ENCODE measurements at places on chromosomes 2 and 18.

DNA sequence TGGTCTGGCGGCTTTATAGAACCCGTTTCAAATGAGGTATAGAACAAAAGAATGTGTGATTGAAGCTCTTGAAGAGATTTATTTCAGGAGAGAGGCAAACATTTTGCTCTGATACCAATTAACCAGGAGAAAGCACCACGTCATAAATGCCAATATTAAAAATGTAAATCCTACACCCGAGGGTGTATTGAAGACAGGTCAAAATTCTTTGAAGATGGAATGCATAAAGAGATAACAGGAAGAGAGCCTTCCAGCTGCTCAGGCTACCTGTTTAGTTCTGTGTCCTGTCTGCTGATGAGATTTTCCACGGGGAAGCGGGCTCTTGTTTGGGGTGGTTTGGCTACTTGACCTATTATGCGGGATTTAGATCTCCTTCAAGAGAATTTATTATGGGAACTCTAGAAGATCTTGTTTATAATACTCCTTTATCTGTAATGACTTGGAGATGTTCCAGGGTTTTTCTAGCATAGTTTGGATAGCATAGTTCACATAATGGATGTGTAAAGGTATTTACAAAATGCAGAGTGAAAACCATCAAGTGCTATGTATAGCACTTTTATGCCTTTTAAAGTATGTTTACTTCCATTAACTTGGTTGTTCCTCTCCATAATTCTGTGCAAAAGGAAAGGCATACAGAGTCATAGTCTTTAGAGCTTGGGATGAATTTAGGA, 204.5 kb upstream of the SPRED2 start:
- no peak for DNase-seq

- no peak for DNase-seq
These were observed 87.8 kb upstream of the TMEM17 start for GRCh38 chr2:62593825-62594224.

GRCh38 chr2:172745636-172746035, 10.0 kb downstream of the RAPGEF4 start:
- no peak for DNase-seq

GRCh38 chr2:98524168-98524567, 79.5 kb downstream of the INPP4A start:
- DNase-seq, result no peak

GRCh38 chr2:11980809-11981208, 234.4 kb downstream of the LPIN1 start:
- no peak for DNase-seq

GRCh38 chr2:182616471-182617393, 99.3 kb upstream of the DNAJC10 start:
- no peak for DNase-seq

DNA sequence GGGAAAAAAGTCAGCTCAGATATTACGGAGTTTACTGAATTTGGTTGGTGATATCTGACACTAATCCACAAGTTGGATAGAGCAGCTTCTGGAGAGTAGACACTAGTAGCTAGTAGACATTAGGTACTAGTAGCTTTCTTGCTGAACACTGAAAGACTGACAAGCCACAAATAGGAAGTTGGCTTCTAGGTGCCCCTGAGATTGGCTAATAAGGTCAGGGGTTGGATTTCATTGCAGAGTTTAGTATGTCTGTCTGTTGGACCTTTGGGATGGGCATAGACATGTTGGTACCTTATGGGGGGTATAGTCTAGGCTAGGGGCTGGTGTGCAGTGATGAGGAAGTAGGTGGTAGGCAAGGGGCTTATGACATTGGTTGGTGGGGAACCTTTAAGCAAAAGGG, 164.9 kb upstream of the LRRTM1 start:
- no peak for DNase-seq

DNA sequence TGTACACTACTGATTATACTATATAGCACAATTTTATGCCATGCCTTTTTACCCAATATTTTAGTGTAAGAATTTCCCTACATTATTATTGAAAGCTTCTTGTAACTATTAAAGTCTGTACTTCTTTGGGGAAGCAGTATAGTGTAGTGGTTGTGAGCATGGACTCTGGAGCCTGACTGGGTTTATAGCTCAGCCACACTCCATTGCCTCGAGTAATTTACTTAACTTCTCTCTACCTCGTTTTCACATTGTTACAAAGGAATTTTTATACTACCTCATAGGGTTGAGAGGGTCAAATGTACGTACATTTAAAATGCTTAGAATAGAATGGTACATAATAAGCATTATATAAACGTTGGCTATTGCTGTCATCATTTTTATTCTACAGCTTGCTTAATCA, 139.2 kb downstream of the UBR3 start:
- DNase-seq, result peak; percentile 8

DNA sequence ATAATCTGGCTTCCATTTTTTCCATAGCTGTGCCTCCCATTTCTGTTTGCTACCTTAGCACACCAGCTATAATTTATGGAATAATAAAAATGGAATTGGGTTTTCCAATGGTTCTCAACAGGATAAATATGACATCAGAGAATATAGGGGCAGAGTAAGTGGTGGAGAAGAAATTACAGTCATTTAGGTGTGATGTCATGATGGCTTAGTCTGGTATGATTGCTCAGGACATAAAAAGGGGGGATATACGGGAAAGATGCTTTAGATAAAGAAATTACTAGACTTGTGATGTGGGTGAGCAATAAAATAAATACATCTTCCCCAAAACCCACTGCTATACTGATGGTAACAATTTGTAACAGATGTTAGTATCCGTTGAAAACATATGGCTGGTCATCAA, 21.6 kb upstream of the KIF5C start:
- DNase-seq, result no peak

- no peak for DNase-seq
These were observed 39.7 kb upstream of the RAPH1 start for GRCh38 chr2:203574824-203575223.

Measured in hepatocyte (in vitro differentiated cells).